ENCODE measurements at places on chromosomes 3 and 15.

DNA sequence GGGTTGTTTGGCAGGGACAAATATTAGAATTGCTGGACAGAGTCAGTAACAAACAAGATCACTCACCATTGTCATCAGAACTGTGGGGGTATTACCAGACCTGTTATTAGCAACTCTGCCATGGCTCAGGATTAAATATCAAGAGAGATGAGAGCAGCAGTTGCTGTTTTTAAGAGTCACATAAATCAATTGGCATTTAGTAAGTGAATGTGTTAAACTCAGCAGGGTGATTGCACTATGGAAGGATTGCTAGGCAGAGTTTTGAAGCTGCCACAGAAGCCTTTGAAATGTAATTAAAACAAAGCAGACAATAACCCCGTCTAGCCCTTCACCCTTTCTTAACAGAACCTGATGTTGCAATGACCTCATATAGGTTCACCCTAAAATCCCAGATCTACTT is 238.8 kb downstream of the GAP43 start:
- DNase-seq: no peak

GRCh38 chr3:192651836-192652512 is 75.4 kb downstream of the FGF12 start:
- no peak for DNase-seq

DNA sequence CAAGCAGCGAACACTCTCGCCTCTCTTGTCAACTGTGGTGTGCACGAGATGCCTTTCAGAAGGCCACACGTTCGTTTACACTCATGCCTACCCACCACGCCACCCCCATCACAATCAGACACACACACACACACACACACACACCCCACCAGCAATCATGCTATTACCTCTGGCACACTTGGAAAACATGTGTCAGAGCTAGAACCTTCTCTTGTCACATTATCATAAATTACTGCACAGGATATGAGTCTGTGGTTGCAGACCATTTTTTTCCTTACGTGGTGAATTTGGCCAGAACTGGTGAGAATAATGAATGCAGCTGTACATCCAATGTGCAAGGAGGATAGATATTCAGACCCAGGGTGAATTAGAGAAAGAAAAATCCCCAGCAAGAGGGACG is 52.4 kb downstream of the TRIM69 start:
- DNase-seq: no peak

DNA sequence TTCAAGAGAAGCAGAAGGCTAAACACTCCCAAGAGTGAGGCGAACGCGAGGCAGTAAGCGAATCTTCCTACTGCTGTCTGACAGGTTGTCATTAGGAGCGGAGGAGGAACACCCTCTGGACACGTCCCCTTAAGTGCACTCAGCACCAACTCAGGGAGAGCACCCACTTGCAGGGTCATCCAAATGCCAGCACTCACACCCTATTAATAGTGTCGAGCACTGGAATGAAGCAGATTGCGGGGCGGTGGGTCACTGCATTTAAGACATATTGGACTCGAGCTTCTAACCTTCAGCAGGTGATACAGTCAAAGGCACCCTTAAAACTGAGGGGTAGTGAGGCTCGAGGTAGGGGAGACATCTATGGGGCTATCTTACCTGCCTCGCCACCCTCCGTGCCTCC is 28.7 kb downstream of the SH3BP5 start:
- no peak for DNase-seq

DNA sequence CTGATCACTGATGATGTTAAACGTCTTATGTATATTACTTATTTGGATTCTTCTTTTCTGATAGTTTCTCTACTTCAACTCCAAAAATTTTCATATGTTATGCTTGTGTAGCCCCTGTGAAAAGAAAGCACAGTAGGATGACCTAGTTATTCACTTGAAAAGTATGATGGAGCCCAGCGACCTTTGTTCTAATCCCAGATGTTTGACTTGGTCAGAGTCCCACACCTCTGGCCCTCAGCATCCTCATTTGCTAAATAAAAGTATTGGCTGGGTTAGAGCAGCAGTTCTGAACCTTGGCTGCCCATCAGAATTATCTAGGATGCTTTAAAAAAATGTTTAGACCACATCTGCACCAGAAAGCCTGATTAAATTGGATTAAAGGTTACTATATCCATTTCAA is 173.7 kb downstream of the ATG7 start:
- no peak for DNase-seq

Measured in CD8-positive, alpha-beta T cell (primary cell).